ENCODE measurements at places on chromosomes 3 and 15.
A peak's percentile ranks its signal among the peaks of the same experiment; 100 is the strongest.

DNA sequence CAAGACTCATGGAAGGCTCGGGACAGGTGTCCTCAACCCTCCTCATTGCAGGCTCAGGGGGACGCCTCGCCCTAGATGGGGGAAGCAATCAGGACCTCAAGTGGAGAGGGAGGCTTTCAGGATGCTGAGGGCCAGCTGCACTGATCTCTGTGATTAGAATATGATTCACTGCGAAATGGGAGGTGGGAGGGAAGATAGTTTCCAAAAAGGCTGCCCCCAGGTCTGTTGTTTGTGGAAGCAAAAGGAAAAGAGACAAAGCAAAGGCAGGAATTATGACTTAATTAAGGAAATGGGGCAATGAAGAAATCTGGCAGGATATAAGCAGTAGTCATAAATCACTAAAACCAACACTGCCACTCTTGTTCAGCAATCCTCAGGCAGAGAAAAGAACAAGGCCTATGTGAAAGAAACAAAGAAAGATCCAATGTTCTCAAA lies 85.6 kb upstream of the ABHD17C start:
- H3K27ac ChIP-seq = no peak overlapping the region
- DNase-seq = no peak
- no peaks in the 10 kb centered on the region for H3K36me3 ChIP-seq
- H3K4me1 ChIP-seq = peaks cover 6% of the 10 kb centered on the region

- no peak overlapping the region for H3K4me3 ChIP-seq
- H3K27me3 ChIP-seq = no peaks in the 10 kb centered on the region
- peak; percentile 31 for DNase-seq
- no peak overlapping the region for H3K27ac ChIP-seq
- no peaks in the 10 kb centered on the region for H3K36me3 ChIP-seq
Observed at GRCh38 chr3:190205739-190206138, 85.0 kb upstream of the P3H2 start.

GRCh38 chr3:52910823-52911222 lies 13.5 kb upstream of the STIMATE start:
- no peak overlapping the region for H3K27ac ChIP-seq
- H3K4me3 ChIP-seq = no peak overlapping the region
- no peak for DNase-seq

DNA sequence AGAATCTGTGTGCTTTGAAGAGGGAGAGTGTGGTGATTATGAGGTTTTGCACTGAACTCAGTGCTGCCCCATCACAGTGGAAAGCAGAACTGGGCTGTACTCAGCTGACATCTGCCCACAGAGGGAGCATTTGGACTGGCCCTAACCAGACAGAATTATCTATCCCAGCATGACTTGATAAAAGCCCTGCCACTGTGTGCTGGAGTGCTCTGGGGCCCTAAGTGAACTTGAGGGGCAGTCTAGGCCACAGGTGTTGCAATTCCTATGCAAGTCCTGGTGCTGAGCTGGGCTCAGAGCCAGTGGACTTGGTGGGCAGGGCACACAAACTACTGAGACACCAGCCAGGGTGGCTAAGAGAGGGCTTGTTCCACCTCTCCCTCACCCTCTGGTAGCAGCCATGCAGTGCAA lies 269.2 kb upstream of the CTNNB1 start:
- H3K27ac ChIP-seq = no peak overlapping the region
- H3K4me1 ChIP-seq = peaks cover 4% of the 10 kb centered on the region
- H3K27me3 ChIP-seq = no peaks in the 10 kb centered on the region
- peak; percentile 57 for DNase-seq

All from cardiac muscle cell (in vitro differentiated cells and primary cell).